Effector memory CD8-positive, alpha-beta T cell (primary cell): ENCODE measurements at places on chromosomes 7 and 10.
A peak's percentile ranks its signal among the peaks of the same experiment; 100 is the strongest.

GRCh38 chr10:117186832-117187615 lies 10.3 kb upstream of the KCNK18 start:
- no peak for DNase-seq

GRCh38 chr10:101061624-101062231 lies at the start of gene KAZALD1:
Gene KAZALD1 (plus strand): TSS chr10:101061989. CDS start chr10:101062593, 604 bp downstream.
- DNase-seq, result no peak

DNA sequence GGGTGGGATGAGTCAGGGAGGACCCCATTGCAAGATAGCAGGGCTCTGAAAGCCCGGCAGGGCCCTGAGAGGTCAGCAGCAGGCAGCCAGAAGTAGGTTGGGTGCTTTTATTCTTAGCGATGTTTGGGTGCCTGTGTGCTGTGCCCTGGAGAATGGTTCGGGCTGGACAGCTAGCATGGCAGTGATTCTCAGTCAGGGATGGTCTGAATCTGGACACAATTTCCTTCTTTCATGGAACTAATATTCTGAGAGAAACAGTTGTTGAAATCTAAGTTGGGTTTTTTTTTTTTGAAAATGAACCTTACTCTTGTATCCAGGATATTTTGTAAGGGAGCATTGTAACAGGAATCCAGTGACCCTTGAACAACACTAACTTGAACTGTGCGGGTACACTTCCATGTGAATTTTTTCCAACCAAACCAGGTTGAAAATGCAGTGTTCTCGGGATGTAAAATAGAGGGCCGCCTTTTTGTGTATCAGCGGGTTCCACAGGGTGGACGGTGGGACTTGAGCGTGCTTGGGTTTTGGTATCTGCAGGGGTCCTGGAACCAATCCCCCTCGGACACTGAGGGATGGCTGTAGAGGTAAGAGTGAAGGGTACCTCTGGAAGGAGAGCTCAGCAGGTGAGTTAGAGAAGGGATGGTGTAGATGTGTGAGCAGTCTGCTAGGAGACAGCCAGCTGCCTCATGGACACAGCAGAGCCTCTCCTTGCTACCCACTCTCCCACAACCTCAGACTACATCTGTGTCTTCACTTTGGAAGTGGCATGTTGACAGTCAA lies 12.5 kb downstream of the CCNY start:
- no peak for DNase-seq

DNA sequence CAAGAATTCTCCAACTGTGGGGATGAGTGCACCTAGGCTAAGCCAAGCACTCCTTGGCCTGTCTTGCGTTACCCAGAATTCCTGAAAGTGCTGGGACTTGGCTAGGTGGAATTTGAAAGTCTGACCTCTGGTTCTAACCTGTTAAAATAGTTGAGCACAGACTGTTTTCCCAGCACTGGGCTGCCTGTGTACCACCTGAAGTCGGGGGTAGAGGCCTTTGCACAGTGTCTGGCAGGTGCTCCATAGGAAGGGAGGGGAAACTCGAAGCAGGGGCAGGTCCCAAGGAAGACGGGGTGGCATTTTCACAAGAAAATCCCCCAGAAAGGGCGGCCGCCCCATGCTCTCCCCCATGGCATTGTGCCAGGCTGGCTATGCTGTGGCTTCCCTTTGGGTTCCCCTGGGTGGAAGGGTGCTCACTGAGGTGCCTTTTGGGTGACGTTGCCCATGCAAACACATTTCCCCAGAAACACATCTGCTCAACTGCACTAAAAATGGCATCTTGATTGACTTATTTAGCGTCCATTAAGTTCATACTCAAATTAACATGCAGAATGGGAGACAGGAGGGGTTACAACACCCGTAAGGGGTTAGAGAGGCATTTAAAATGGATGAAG lies 62.9 kb downstream of the SYPL1 start:
- no peak for DNase-seq

- DNase-seq, result no peak
Observed at GRCh38 chr7:26995666-26996065, 100.1 kb downstream of the HOXA1 start.

- no peak for DNase-seq
Observed at GRCh38 chr7:22358820-22359697, 2.1 kb upstream of the RAPGEF5 start.

- no peak for DNase-seq
Observed at GRCh38 chr10:6114299-6114698, 25.5 kb downstream of the RBM17 start.

- no peak for DNase-seq
Observed at GRCh38 chr10:128472196-128472595, 346.0 kb upstream of the MKI67 start.

DNA sequence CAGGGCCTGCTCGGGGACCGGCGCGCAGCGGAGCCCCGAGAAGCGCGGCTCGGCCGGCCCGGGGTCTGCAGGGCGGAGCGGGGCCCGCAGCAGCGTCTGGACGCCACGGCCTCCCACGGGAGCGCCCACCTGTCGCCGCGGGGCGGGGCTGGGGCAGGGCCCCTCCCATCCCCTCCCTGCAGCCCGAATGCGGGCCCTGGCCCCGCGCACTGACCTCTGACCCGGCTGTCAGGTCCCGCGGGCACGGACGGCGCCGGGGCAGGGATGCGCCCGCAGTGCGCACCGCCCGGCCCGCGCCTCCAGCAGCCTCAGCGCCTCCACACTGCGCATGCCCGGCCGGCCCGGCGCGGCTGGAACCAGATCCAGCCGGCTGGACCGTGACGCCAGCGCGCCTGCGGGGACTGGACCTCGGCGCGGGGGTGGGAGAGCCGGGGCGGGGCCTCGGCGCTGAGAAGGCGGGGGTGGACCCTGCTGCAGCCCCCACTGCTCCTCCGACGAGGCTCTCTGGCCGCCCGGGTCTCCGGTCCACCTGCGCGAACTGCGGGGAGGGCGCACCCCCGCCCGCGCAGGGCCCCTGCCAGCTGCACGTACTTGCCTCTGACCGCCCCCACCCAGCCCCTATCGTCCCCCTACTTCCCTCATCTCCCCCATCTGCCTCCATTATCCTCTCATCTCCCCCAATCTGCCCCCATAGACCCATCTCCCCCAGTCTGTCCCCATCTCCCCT lies 16.1 kb upstream of the GPR146 start:
- DNase-seq, result peak; percentile 79

DNA sequence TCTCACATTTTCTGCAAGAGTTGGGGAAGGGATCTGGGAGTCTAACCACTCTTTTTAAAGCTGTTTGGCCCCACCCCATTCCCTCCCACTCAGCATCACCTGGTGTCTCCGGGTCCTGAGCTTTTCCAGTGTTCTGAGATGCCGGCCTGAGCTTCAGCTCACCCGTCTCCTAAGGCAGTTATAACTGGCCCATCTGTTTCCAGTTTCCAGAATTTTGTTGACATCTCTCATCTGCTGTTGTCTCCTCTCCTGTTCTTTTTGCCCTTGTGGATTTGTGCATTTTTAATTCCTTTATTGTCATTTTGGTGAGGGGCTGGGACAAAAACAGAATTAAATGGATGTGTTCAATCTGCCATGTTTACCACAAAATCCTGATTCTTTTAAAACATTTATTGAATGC lies 160.6 kb downstream of the C10orf105 start:
- DNase-seq, result no peak

DNA sequence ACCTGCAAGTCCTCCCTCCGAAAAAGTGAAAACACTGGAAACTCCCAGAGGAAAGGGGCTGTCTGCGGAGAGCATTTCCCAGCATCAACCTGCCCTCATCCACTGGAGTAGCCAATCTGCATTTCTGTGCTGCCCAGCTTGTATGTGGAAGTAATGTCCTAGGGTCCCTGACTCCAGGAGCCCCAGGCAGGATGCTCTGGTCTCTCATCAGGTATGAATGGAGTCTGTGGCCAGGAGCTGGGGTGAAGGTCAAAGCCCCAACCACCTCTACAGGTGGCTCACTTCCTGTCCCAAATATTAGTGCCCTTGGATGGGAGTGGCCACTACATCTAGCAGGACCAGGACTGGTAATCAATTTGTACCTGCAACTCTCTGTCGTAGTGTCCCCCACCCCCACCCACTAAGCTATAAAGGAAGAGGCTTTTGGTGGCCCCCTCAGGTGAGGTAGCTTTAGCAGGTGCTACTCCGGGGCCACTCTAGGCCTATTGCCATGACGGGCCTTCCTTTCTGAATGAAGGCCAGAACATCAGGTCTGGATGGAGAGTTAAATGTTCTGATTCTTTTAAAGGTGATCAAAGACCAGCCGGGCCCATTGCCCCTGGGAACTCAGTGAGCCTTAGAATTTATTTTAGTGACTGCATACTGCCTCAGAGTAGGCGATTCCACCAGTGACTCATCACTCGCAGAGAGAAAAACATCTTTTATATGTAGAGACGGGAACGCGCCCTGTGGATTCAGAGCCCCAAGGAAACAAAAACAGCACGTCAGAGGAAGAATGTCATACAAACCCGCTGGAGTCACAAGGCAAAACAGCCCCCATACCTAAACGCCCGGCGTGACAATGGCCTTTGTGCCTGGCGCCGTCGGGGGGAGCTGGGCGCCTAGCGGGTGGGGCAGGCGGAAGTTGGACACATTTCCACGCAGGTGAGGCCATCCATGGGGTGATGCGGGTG lies 13.0 kb downstream of the EN2 start:
- no peak for DNase-seq

GRCh38 chr7:139775829-139776266 lies 1.9 kb downstream of the HIPK2 start:
- DNase-seq, result peak; percentile 56

- DNase-seq, result no peak
Observed at GRCh38 chr10:62907470-62908212, 91.5 kb upstream of the EGR2 start.

DNA sequence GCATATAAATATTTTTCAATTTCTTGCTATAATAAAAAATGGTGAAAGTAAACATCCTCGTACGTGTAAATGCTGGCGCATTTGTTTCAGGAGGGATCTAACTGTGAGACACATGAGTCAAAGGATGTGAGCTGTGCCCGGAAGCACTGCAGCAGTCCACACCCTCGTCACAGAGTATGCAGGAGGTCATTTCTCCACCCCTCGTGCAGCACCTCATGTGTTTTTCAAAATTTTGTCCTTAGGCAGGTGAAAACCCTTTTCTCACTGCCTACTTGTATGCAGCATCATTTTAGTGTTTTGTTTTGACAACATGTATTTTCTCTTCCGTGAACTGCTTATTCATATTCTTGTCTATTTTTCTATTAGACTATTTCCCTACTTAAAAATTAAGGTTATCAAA lies 162.7 kb downstream of the AVL9 start:
- DNase-seq, result no peak

- no peak for DNase-seq
Observed at GRCh38 chr10:70917226-70917625, 28.9 kb upstream of the PCBD1 start.

GRCh38 chr7:2843711-2844152 lies 376 bp downstream of the GNA12 start:
- DNase-seq, result peak; percentile 19

- DNase-seq, result no peak
Observed at GRCh38 chr10:89062861-89063260, 72.3 kb downstream of the FAS start.

GRCh38 chr7:138295049-138295637 lies 164.9 kb upstream of the TRIM24 start:
- DNase-seq, result no peak

GRCh38 chr10:11242443-11243387 lies 225.0 kb downstream of the CELF2 start:
- DNase-seq, result no peak

DNA sequence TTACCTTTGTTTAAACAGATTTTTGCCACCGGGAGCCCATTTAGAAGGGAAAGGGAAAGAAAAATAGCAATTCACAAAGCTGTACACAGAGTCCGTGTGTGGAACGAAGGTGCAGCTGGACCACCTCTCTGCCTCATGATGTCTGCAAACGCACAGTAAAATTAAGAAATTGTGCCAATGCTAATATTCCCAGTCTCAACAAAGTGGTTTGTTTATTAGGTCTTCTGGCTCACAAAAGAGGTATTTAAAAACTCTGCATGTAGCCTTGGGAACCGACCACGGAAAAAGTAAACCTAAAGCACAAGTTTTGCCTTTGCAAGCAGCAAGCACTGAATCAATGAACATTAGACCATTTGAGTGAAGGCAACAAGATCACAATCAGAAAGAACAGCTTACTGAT lies 57.7 kb downstream of the CREB3L2 start:
- DNase-seq, result no peak

DNA sequence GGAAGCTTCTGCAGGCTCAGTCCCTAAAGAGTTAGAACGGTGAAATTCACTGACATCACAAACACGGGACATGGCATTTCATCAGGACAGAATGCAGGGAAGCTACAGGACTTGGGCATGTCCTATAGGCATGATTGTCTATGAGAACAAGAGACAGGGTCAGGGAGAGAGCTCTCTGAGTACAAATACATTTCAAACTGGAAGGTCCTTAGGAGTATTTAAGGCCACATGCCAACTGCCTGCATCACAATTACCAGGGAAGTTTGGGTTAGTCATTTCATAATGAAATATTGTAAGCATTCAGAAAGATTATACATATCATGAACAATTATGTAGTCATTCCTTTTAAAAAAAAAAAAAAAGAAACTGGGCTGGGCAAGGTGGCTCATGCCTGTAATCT lies 71.3 kb downstream of the CREB3L2 start:
- no peak for DNase-seq

- DNase-seq, result no peak
Observed at GRCh38 chr7:128939075-128939860, 1.5 kb downstream of the IRF5 start.

- no peak for DNase-seq
Observed at GRCh38 chr7:68813551-68814080, 784.7 kb upstream of the AUTS2 start.

GRCh38 chr10:124066126-124066700 lies 27.2 kb downstream of the CHST15 start:
- no peak for DNase-seq

GRCh38 chr7:22083704-22084240 lies 138.1 kb upstream of the CDCA7L start:
- no peak for DNase-seq

DNA sequence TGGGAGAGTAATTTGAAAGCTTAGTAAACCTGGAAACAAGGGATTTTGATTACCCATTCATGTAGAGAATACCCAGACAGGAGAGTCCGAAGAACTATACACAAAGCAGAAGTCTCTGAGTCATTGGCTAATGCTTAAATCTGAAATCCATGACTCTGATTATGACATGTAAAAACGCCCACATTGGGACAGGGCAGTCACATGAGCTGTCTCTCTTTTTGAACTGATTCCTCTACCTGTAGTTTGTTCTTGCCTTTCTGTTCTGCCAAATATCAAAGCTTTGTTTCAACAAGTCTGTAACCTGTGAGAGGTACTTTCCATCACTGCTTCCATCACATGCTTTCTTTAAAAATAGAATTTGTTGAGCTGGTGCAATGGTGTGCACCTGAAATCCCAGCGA lies 4.3 kb upstream of the GPNMB start:
- DNase-seq, result no peak

GRCh38 chr7:30684351-30684750 lies 2.1 kb upstream of the CRHR2 start:
- DNase-seq, result no peak

GRCh38 chr10:71968553-71969474 lies 4.6 kb downstream of the CHST3 start:
- no peak for DNase-seq

GRCh38 chr10:119619215-119619614 lies 22.5 kb upstream of the TIAL1 start:
- DNase-seq, result no peak
